A172 (cell line): ENCODE measurements at places on chromosomes 12 and 14. TPM values are rescaled to one million over a fixed set of nuclear protein-coding genes. Genes with fewer than 3 reads are reported as not detected.

Gene REC8
- total RNA-seq = 0.91 TPM in 1 of 2 replicates, not detected in the other

Gene FBRSL1
- total RNA-seq = 12.6 and 22.5 TPM in 2 replicates

Gene P2RX4
- total RNA-seq = 16.2 and 23.7 TPM in 2 replicates

Gene HOXC12
- not detected in 2 replicates for total RNA-seq

Gene CMTM5
- total RNA-seq = not detected in 2 replicates

Gene SLC11A2
- total RNA-seq = 41.3 and 51.6 TPM in 2 replicates

Gene SIX6
- not detected in 2 replicates for total RNA-seq

Gene WNT1
- not detected in 2 replicates for total RNA-seq

Gene GDF3
- total RNA-seq = not detected in 2 replicates

Gene PLEKHH1
- total RNA-seq = 1.3 and 5.0 TPM in 2 replicates

Gene PPP1R1A
- not detected in 2 replicates for total RNA-seq

Gene ITGB7
- total RNA-seq = 0.09 and 2.1 TPM in 2 replicates

Gene A2ML1
- total RNA-seq = not detected in 2 replicates

Gene C1S
- total RNA-seq = 20.3 and 39.8 TPM in 2 replicates

Gene SERPINA5
- total RNA-seq = 0.36 TPM in 1 of 2 replicates, not detected in the other

Gene PXMP2
- total RNA-seq = 36.3 and 43.1 TPM in 2 replicates

Gene NGB
- total RNA-seq = not detected in 2 replicates

Gene LRTM2
- not detected in 2 replicates for total RNA-seq

Gene EID3
- 1.1 and 5.7 TPM in 2 replicates for total RNA-seq

Gene MTHFD1
- 29.6 and 48.2 TPM in 2 replicates for total RNA-seq

Gene OR4Q3
- not detected in 2 replicates for total RNA-seq

Gene SLC16A7
- 8.0 and 23.7 TPM in 2 replicates for total RNA-seq

Gene KRT72
- total RNA-seq = not detected in 2 replicates

Gene WDHD1
- 13.3 and 14.6 TPM in 2 replicates for total RNA-seq

Gene OR6C75
- not detected in 2 replicates for total RNA-seq

Gene SRGAP1
- 2.3 and 3.3 TPM in 2 replicates for total RNA-seq

Gene OR6C2
- total RNA-seq = not detected in 2 replicates

Gene GALNT9
- 2.4 and 11.5 TPM in 2 replicates for total RNA-seq

Gene RD3L
- not detected in 2 replicates for total RNA-seq

Gene DPPA3
- not detected in 2 replicates for total RNA-seq

Gene MYBPC1
- total RNA-seq = not detected in 2 replicates

Gene FOXG1
- 0.29 and 0.57 TPM in 2 replicates for total RNA-seq

Gene DENND5B
- total RNA-seq = 19.8 and 22.7 TPM in 2 replicates

Gene FSCB
- not detected in 2 replicates for total RNA-seq

Gene BDKRB2
- total RNA-seq = 0.89 and 0.93 TPM in 2 replicates

Gene CLEC9A
- not detected in 2 replicates for total RNA-seq

Gene CCDC60
- total RNA-seq = not detected in 2 replicates

Gene SLC6A12
- 0.10 TPM in 1 of 2 replicates, not detected in the other for total RNA-seq

Gene SERPINA4
- total RNA-seq = not detected in 2 replicates

Gene ZFHX2
- 0.29 TPM in 2 replicates for total RNA-seq

Gene PCED1B
- 0.34 and 0.52 TPM in 2 replicates for total RNA-seq

Gene ANKS1B
- 0.24 and 0.55 TPM in 2 replicates for total RNA-seq

Gene ZNF664
- total RNA-seq = 70.0 and 72.0 TPM in 2 replicates

Gene HAL
- total RNA-seq = not detected in 2 replicates

Gene HOTAIR
- 8.4 and 9.8 TPM in 2 replicates for total RNA-seq

Gene TAS2R13
- 0.36 TPM in 1 of 2 replicates, not detected in the other for total RNA-seq

Gene AQP5
- 0.07 TPM in 1 of 2 replicates, not detected in the other for total RNA-seq
